Stomach (tissue), 19 donors: ENCODE measurements at places on chromosomes 7 and 10. TPM values are rescaled to one million over a fixed set of nuclear protein-coding genes. Genes with fewer than 3 reads are reported as not detected.

GRCh38 chr7:115910541-115911164 is 119.9 kb downstream of the TFEC start:
- DNase-seq = peak; percentile 66

DNA sequence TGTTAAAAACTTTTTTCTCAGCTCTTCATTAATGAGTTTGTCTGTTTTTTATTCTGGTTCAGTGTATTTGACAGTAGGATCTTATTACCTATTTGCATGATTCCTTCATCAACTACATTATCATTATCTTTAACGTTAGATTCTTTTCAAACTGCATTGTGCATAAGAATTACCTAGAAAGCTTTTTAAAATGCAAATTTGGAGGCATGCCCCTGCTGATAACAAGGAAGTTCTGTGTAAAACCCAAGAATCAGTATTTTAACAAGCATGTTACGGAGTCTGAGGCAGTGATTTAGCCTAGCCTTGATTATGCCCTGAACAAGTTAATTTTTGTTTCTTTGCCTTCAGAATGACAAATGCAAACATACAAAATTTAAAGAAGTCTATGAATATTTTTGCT is 14.2 kb downstream of the AHR start:
- DNase-seq = no peak

DNA sequence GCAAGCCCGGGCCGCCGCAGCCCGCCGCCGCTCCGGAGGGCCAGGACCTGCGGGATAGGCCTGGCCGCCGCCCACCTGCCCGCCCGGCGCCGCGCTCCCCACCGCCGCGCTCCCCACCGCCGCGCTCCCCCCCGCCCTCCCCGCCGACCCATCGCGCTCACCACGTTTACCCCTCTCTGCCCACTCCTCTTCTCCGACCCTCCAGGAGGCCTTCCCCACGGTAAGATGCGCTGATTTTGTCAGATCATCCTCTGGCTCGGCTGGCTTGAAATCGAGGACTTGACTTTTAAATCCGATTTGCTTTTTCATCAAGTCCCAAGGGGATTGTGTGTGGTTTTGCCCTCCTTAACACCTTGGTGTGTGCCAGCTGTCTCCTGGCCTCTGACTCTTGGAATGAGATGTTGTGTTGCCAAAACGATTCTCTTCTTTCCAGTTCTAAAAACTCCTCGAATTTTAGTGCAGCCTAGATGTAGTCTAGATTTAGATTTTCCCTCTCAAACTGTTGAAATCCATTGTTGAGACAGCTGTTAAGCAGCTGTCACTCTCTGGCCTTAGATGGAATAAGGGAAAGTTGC is 738 bp downstream of the POM121 start:
- DNase-seq = no peak

NUDT13 gene
- total RNA-seq = 17.7 TPM

MALRD1 gene
- total RNA-seq = not detected

OR9A2 gene
- not detected for total RNA-seq

LLCFC1 gene
- total RNA-seq = not detected

SPDYE16 gene
- not detected for total RNA-seq

ITPRID1 gene
- 0.29 TPM for total RNA-seq

SNCG gene
- 7.6 TPM for total RNA-seq

PRR15 gene
- total RNA-seq = 20.0 TPM

SLC16A9 gene
- total RNA-seq = 0.43 TPM
